Ureter (tissue), 1 donor: ENCODE measurements at places on chromosomes 16 and 17. TPM values are rescaled to one million over a fixed set of nuclear protein-coding genes. Genes with fewer than 3 reads are reported as not detected.

DNA sequence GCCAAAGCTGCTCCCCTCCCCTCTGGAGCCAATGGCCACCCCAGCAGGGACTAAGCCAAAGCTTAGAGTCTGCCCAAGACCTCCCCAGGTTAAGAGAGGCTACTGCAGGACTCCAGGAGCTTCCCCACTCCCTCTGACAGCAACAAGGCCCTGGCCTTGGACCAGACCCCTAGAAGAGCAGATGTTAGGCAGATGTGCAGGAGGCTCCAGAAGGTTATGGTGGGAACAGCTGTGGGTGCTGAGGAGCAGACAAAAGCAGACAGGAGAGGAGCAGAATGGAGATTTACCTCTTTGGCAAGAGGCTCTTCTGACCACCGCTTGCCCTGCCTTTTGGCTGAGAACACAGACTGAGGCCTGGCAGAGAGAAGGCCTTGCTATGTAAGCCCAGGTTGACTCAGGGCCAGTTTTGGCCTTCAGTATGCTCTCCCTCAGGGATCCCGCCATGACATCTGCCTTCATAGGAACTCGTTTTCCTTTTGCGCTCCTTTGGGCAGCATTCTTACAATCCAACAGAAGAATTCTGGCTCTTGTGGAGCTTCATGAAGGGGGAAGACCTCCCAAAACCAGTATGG, 113.0 kb downstream of the RBFOX3 start:
- no peak for DNase-seq

GRCh38 chr17:41360296-41360995, 9.2 kb downstream of the KRT33B start:
- no peak for DNase-seq

GRCh38 chr16:50781043-50781442, 39.2 kb downstream of the CYLD start:
- DNase-seq, result no peak

- no peak for DNase-seq
Observed at GRCh38 chr16:26441178-26441577, 625.5 kb upstream of the C16orf82 start.

HOXB1 gene
- 0.31 TPM for total RNA-seq

GRN gene
- total RNA-seq, result 341 TPM

BTBD17 gene
- total RNA-seq, result not detected

HS3ST3A1 gene
- total RNA-seq, result not detected
